ENCODE measurements at places on chromosomes 6 and 20. TPM values are rescaled to one million over a fixed set of nuclear protein-coding genes. Genes with fewer than 3 reads are reported as not detected.

The RAET1L gene
- not detected for total RNA-seq

The DAAM2 gene
- 221 TPM for total RNA-seq

The OPRM1 gene
- total RNA-seq: 1.2 TPM

The SLC22A23 gene
- 10.4 TPM for total RNA-seq

GRCh38 chr20:19338960-19339359 is 126.5 kb downstream of the SLC24A3 start:
- DNase-seq: no peak
- peaks cover 19% of the 10 kb centered on the region for H3K4me1 ChIP-seq
- H3K4me3 ChIP-seq: no peak overlapping the region
- no peaks in the 10 kb centered on the region for H3K27me3 ChIP-seq

GRCh38 chr20:34825530-34826362 is at the start of gene NCOA6:
NCOA6 (minus strand) TSS chr20:34825651; CDS start chr20:34782355, 43,296 bp downstream.
- no peaks in the 10 kb centered on the region for H3K36me3 ChIP-seq
- H3K4me1 ChIP-seq: peaks cover 44% of the 10 kb centered on the region
- peak; percentile 96 for DNase-seq
- H3K27me3 ChIP-seq: no peaks in the 10 kb centered on the region
- peak within 1 kb of the TSS; percentile 100 for H3K4me3 ChIP-seq

DNA sequence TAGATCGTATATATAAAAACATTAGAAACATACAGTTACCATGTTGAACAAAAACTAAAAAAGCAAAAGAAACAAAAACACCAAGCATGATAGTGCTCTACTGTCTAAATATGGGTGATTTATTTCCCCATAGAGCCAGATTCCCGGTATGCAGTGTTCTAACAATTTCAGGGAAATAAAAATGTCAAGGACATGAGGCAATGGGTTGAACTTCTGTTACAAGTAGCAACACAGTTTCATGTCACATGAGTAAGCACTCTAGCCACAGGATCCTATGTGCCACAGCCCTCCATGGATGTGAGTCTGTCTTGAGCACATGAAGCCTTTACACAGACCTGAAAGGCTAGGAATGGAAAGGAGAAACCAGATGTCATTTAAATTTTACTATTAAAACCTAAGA is 96.0 kb downstream of the MAP3K5 start:
- peaks cover 4% of the 10 kb centered on the region for H3K4me1 ChIP-seq
- peaks cover 22% of the 10 kb centered on the region for H3K36me3 ChIP-seq
- H3K4me3 ChIP-seq: no peak overlapping the region

DNA sequence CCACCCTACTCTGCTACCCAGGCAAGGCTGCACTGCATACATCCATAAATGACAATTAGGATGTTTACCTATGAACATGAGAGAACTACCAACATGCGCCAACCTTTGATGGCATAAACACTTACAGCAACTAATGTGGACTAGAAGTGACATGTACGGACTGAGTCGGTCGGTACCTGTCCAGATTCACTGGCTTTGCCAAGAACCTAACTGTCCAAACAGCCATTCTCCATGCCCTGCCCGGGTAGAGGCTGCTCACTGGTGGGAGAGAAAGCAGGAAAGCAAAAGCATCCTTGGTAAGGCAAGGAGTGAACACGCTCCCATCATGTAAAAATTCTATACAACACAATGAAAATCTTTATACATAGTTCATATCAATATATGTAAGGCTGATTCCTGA is 30.0 kb downstream of the SYNDIG1 start:
- H3K27ac ChIP-seq: no peak overlapping the region
- no peak for DNase-seq
- H3K4me1 ChIP-seq: no peaks in the 10 kb centered on the region
- no peak overlapping the region for H3K4me3 ChIP-seq

GRCh38 chr6:13526357-13526726 is 38.9 kb upstream of the GFOD1 start:
- no peak for DNase-seq
- H3K27me3 ChIP-seq: no peaks in the 10 kb centered on the region
- no peaks in the 10 kb centered on the region for H3K36me3 ChIP-seq
- no peaks in the 10 kb centered on the region for H3K4me1 ChIP-seq
- H3K27ac ChIP-seq: peak overlapping the region; percentile 16
- no peak overlapping the region for H3K4me3 ChIP-seq

GRCh38 chr6:51269876-51270275 is 451.2 kb downstream of the TFAP2B start:
- H3K27ac ChIP-seq: no peak overlapping the region
- DNase-seq: no peak
- no peaks in the 10 kb centered on the region for H3K36me3 ChIP-seq
- no peak overlapping the region for H3K4me3 ChIP-seq
- H3K27me3 ChIP-seq: no peaks in the 10 kb centered on the region
- no peaks in the 10 kb centered on the region for H3K4me1 ChIP-seq

- no peak overlapping the region for H3K4me3 ChIP-seq
- H3K4me1 ChIP-seq: no peaks in the 10 kb centered on the region
- no peak for DNase-seq
- H3K27me3 ChIP-seq: no peaks in the 10 kb centered on the region
- H3K27ac ChIP-seq: no peak overlapping the region
Measured at GRCh38 chr20:45080867-45081624, 19.9 kb downstream of the KCNS1 start.
